ENCODE measurements at places on chromosomes 6 and 20.

- no peak for DNase-seq
These were observed 285.5 kb upstream of the MOCS1 start for GRCh38 chr6:40219799-40220198.

GRCh38 chr6:145631374-145631773 lies 103.9 kb downstream of the EPM2A start:
- no peak for DNase-seq

- no peak for DNase-seq
These were observed 5.3 kb upstream of the IP6K3 start for GRCh38 chr6:33751771-33752645.

- DNase-seq, result peak; percentile 82
These were observed 161.6 kb downstream of the ADAT2 start for GRCh38 chr6:143288923-143289322.

GRCh38 chr6:155351273-155352129 lies 37.2 kb upstream of the TFB1M start:
- no peak for DNase-seq

DNA sequence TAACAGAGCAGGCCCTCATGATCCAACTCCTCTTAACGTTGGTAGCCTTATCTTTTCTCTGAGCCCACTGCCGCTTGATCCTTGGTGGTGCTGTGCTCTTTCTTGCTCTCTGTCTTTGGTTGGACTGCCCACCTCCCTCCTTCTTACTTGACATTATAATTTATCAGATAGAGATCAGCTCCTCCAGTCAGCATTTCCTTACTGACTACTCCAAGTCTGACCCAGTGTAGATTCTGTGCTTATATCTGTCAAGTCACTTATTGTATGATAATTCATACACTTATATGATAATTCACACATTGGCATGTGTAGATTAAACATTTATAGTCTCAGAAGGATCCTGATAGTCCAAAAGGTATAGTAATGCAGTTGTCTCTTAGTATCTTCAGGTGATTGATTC lies 18.1 kb downstream of the PTPRA start:
- no peak for DNase-seq

GRCh38 chr20:63618291-63618980 lies 8.5 kb downstream of the GMEB2 start:
- no peak for DNase-seq

DNA sequence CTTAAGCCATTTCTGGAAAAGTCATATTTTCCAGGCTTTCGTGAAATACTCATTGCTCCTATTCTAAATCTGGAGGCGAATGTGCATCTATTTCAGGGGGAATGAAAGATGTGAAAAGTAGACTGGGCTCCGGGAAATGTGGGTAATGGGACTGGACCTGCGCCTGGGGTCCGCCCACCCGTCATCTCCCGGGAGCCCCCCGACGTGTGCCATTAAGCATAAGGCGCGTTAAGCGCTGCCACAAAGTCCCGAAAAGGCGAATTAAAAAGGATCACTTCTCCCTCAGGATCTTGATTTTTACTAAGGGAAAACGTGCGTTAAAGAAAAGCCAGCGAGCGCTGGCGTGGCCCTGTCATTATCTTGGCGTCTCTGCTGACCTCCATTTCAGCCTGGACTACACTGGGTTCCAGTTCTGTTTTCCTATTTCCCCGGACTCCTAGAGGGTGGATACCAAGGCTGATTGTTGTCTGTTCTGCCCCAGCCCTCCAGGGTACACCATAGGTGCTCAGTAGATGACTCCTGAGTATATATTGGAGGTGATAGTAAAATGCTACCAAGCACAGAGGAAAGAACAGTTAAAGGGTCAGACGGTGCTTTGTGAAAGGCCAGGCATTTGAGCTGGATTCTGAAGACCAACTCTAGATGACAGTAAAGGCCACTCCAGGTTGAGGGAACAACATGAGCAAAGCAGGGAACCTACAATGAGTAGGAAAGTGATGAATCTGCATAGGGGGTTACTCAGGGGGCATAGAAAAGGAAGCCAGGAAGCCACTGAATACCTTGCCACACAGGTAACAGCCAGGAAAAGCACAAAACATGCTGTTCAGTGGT lies 89.2 kb upstream of the ARID1B start:
- DNase-seq, result peak; percentile 25

DNA sequence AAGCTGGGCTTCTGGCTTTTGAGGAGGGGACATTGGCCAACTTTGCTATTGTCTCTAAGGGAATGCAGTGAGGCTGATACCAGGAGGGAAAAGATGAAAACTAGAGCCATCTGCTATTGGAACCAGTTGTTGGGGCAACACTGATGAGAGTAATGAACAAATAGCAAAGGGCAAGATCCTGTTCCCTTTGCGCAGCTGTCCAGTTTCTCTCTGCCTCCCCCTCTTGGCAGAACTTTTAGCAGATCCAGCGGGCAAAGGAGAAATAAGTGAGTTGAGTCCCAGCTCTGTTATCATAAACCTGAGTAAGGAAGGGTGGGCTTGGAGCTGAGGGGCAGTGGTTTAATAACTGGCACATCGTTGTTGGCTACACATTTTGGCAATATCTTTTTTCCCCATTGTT lies 126.8 kb downstream of the AKAP7 start:
- no peak for DNase-seq

DNA sequence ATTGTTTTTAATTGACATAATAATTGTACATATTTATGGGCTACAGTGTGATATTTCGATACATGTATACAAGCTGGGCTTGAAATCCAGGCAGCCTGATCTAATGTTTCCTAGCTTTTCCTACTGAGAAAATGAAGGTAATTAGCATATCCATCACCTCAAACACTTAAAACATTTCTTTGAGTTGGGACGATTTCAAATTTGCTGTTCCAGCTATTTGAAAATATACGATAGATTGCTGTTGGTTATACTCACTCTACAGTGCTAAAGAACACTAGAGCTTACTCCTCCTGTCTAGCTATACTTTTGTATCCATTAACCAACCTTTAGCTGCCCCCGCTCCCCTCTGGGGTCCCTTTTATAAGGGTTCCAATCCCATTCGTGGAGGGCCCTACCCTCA lies 4.7 kb downstream of the LHFPL5 start:
- no peak for DNase-seq

DNA sequence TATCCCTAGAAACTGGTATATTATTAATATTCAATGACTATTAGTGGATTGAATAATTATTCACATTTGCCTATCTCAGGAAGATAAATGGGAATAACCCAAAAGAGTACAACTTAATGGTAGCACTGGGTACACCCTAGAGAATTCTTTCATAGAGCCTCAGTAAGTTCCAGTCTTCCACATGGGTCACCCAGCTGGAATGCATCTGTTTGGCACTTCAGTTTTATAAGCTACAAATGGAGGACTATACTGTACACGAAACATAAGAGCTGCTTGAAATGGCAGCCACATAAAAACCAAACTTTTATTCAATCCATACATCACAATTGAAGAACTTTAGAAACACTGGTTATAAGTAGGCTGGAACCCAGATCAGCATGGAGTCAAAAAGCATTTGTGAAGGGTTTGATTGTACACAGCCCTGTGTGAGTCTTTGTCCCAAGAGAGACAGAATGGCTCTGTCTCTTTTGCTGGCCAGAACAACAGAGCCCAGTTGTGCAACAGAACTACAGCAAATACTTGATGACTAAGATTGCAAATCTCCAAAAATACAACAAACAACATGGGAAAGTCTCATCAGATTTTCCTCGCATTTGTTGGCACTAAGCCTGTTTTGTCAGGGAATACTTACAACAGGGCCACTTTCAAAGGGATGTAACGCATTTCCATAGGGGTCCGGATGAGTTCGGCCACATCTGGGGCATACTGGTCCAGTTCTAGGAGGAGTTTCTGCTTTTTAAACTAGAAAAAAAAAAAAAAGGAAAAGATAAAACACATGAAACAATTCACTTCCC lies 39.5 kb downstream of the PIGU start:
- DNase-seq, result no peak

DNA sequence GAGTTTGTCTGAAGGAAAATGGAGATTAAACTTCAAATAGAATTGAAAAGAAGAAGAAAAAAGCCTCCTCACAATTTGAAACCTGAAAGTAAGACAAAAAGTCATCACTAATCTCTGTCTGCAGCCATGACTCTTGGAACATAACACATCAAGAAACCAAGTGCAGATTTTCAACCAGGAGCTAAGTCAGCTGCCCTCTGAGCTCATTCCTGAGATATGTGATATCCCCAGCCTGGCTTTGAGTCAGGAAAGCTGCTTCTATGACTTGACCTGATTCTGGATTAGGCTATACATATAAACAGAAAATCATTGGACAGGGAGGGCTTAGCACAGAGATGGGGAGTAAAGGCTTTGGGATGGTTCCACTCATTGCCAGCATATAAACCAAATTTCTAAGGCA lies 891.4 kb downstream of the TFAP2A start:
- no peak for DNase-seq

DNA sequence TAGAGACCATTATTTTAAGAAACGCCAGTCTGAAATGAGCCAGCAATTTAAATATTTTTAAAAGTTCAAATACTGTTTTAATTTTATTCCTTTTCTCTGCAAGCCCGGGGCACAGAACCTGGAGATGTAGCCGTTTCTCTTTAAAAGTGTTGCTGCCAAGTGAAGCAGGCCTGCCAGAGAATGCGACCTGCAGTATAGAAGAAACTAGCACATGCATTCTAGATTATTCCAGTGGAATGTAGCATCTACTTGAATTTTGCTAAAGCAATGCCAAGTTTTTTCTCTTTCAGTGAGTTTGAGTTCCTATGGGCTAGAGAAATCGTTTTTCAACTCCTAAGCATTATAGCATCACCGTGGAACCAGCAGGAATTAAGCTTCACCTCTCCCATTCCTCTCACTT lies 101.3 kb downstream of the QRSL1 start:
- no peak for DNase-seq

GRCh38 chr6:16503970-16504415 lies 257.3 kb downstream of the ATXN1 start:
- no peak for DNase-seq

GRCh38 chr6:39948199-39948791 lies 14.0 kb upstream of the MOCS1 start:
- DNase-seq, result no peak

Measured in iPS DF 19.7 (cell line).